ENCODE measurements at places on chromosomes 13 and 19.

DNA sequence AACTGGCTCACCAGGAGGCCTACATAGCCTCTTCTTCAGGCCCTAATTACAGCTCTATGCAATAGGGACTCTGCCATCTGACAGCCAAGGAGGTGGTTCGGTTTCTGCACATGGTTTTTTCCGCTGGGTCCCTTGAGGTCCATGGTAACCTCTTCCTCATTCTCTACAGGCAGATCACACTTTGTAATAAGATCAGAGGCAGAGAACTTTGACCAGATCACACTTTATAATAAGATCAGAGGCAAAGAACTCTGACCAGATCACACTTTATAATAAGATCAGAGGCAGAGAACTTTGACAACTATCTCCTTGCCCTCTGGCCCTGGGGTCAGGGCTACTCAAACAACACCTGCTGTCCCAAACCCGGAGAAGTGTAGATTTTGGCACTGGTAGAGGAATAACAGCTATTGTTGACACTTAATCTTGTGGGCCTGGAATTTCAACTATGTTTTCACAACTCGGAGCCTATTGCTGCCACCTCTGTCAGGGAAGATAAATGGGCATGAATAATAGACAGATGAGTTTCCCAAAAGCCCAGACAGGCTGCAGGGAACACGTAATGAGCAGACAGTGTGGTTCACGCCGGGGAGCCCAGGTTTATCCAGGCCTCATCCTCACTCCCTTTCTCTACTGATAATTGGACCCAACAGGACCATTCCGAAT lies 246.1 kb downstream of the UQCRFS1 start:
- no peak overlapping the region for H3K27ac ChIP-seq
- no peak overlapping the region for H3K4me3 ChIP-seq
- no peaks in the 10 kb centered on the region for H3K27me3 ChIP-seq
- no peaks in the 10 kb centered on the region for H3K4me1 ChIP-seq
- no peaks in the 10 kb centered on the region for H3K36me3 ChIP-seq

- H3K4me1 ChIP-seq: no peaks in the 10 kb centered on the region
- H3K36me3 ChIP-seq: no peaks in the 10 kb centered on the region
- H3K4me3 ChIP-seq: no peak overlapping the region
- no peak for DNase-seq
- no peaks in the 10 kb centered on the region for H3K27me3 ChIP-seq
- H3K27ac ChIP-seq: no peak overlapping the region
Measured at GRCh38 chr13:76656056-76656455, 230.1 kb downstream of the KCTD12 start.

DNA sequence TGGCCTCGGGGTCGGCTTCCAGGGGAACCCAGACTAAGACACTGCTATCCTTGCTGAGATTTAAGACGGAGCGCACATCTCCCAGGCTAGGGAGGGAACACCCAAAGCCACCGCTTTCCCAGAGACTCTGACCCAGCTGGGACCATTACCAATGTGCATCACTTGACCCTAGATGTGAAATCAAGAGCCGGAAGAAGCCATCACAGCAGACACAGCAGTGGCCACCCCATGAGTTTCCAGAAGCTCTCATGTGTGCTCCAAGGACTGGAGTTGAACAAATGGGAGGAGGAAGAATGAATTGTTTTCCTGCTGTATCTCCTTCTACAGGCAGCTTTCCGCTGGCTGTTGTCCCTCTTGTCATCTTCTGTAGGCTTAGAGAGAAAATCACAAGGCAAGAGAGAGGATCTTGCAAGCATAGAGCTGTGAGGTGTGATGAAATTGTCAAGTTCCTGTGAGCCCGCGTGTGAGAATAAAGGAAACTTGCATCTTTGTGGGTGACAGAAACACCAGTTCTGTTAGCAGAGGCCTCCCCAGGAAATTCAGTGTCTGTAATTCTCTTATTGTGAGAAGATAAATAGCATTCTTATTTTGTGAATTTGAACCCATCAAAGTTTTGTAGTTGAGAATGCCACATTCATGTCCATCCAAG lies 711.8 kb downstream of the UQCRFS1 start:
- H3K27ac ChIP-seq: no peak overlapping the region
- H3K27me3 ChIP-seq: no peaks in the 10 kb centered on the region
- H3K4me1 ChIP-seq: peaks cover 4% of the 10 kb centered on the region
- no peaks in the 10 kb centered on the region for H3K36me3 ChIP-seq
- DNase-seq: no peak

- H3K27me3 ChIP-seq: no peaks in the 10 kb centered on the region
- DNase-seq: no peak
- no peaks in the 10 kb centered on the region for H3K36me3 ChIP-seq
- H3K27ac ChIP-seq: no peak overlapping the region
- H3K4me1 ChIP-seq: no peaks in the 10 kb centered on the region
Measured at GRCh38 chr13:102935896-102936321, 90.1 kb downstream of the ERCC5 start.

- no peaks in the 10 kb centered on the region for H3K27me3 ChIP-seq
- no peak overlapping the region for H3K27ac ChIP-seq
- no peak overlapping the region for H3K4me3 ChIP-seq
- H3K4me1 ChIP-seq: peaks cover 20% of the 10 kb centered on the region
- peaks cover 66% of the 10 kb centered on the region for H3K36me3 ChIP-seq
Measured at GRCh38 chr19:10450853-10451609, 30.7 kb downstream of the PDE4A start.

DNA sequence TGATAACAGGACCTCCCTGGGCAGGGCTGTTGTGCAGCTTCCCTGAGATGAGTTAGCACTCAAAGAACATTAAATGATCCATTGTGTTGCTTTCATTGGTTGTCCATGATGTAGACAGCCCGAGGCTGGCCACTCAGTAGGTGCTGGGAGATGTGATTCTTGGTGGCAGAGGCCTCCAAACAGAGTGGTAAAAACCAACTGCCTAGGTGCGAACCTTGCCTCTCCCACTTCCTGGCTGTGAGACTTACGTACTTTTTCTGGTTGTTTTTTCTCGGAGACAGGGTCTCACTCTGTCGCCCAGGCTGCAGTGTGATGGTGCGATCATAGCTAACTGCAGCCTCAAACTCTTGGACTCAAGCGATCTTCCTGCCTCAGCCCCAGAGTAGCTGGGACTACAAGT lies 6.2 kb downstream of the SARS2 start:
- no peaks in the 10 kb centered on the region for H3K27me3 ChIP-seq
- H3K27ac ChIP-seq: no peak overlapping the region
- no peak for DNase-seq
- H3K4me1 ChIP-seq: peaks cover 13% of the 10 kb centered on the region
- no peak overlapping the region for H3K4me3 ChIP-seq
